ENCODE measurements at places on chromosomes 11 and 22.

DNA sequence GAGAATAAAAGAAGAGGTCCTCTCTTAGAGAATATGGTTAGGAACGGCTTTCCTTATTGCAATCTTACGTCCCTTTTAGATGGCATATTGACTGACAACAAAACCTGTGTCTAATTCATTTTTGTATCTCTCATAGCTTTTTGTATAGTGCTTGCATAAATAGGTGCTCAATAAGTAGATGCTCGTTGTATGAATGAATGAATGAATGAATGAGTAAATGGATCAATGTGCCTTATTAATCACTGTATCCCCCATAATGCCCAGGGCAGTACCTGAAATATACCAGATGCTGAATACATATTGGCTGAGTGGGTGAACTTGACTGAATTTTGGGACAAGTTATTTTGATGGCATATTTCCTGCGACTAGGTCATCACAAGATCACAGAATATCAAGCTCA, 97.9 kb downstream of the SERGEF start:
- no peak for DNase-seq

- DNase-seq: no peak
Measured at GRCh38 chr11:8638300-8638699, 44.2 kb downstream of the TRIM66 start.

- DNase-seq: no peak
Measured at GRCh38 chr11:78341841-78342240, 75.8 kb downstream of the GAB2 start.

DNA sequence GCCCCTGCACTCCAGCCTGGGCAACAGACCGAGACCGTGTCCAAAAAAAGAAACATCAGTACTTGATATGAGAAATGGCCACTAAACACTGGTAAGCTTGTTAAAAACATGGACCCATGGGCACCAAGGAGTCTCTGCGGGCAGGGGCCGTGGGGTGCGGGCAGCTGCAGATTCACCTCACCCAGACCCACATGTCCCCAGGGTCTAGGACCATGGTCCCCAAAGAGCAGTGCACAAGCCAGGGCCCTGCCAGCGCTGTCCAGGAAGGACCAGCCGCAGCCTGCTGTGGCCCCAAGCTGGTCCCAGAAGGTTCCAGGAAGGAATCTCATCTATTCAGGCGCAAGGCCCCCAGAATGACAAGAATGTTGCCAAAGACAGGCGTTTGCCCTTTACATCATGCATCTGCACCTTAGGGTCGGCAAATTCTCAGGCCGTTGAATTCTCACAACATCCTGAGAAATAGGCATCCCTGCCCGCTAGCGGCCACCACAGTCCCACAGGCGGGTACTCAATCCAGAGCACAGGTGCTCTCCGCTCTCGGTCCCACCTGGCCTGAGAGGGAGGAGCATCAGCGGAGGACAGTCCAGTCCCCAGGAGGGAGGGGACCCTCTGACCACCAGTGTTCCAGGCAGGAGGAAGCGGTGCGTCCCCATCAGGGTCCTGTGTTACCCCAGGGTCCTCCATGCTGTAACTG, 9.5 kb downstream of the YPEL1 start:
- DNase-seq: no peak

DNA sequence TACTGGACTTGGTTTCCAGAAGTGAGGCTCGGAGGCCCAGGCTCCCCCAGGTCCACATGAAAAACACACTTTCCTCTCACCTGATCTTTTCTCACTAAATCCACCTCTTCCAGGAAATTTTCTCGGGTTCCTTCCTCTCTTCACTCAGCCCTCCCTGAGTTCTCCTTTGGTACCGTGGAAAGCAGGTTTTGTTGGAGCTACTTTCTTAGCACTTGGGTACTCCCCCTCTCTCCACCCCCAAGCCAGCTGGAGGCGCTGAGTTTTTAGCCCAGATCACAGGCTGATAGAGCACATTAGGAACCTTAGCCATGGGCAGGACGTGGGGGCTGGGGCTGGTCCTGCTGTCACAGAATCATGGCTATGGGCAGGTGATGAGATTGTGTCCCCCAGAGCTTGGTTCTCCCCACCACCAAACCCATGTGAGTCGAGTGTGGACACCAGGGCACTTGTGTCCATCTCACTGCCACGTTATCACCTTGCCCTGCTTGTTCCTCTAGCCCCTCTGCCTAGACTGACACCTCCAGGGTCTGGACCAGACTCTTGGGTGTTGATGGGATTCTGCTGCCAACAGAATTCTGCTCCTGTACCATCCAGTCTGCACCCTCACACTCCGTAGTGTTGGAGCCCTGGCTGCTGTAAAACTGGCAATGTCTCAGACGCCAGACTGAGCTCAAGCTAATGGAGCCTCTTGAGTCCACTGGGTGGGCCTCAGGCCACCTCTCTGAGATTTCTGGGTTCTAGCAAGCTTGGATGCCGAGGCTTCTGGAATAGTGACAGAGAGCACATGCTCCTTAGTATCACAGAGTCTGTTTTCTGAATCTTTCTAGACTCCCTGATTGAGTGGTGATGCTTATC, 74.9 kb upstream of the NARS2 start:
- no peak for DNase-seq

DNA sequence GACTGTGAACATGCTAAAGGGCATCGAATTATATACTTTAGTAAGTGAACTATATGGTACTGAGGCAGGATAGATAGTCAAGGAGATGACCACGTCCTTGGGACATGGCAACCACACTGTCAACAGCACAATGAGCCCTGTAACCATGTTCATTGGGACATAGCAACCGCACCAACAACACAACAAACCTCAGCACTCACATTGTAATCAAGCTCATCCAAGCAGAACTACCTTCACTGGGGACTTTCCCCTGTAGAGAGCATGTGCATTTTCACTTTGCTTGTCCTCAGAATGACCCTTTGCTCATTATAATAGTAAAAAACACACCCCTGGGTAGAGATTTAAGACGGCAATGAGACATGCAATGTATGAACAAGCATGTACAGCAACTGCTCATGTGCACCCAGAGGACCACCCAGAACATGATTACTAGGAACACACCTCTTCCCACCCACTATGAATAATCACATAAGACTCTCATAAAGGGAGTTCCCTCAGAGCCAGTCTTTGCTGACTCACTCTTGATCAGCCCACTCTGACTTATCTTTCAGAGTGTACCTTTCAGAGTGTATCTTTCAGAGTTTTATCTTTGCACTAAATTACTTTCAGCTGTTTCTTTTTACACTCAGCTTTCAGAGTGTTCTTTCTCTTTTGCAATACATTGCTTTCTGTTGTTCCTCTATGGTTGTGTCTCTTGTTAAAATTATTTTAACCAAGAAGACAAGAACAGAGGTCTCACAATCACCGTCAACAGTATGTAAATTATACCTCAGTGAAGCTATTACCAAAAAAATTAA, 4.1 kb upstream of the PLAAT2 start:
- DNase-seq: no peak

GRCh38 chr11:767238-767637, 10.0 kb downstream of the GATD1 start:
- no peak for DNase-seq

- DNase-seq: no peak
Measured at GRCh38 chr11:128551611-128552335, 35.6 kb downstream of the ETS1 start.

DNA sequence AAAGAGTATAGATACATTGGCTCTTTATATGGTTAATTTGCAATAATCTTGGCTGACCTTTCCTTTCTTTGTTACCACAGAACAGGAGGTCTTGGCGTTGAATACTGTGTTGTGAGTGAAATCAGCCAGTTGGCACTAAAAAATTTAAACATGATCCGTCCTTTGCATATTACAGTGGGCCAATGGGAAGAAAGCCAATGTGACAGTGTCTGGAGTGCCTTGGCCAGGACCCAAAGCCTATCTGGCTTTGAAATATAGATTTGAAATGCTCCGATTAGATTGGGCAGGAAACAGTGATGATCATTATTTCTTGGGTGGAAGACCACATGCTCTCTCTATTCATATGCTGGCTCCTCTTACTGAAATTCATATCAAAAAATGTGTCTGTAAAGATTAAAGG, 339.6 kb upstream of the ANO3 start:
- DNase-seq: no peak

DNA sequence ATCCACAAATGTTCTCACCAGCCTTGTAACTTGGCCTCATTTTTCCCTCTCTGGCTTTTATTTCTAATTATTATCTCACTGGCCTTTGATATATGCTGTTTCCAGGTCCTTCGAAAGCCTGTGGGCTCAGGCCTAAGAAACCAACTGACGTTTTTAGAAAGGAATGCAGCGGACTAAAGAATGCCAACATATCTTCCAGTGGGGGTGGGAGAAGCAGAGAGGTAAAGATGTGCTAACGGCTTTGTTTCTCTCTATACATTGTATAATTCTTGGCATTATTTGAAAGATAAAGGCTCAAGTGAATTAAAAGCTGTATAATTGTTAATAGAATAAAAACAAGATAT, 28.2 kb downstream of the OR6Q1 start:
- no peak for DNase-seq

DNA sequence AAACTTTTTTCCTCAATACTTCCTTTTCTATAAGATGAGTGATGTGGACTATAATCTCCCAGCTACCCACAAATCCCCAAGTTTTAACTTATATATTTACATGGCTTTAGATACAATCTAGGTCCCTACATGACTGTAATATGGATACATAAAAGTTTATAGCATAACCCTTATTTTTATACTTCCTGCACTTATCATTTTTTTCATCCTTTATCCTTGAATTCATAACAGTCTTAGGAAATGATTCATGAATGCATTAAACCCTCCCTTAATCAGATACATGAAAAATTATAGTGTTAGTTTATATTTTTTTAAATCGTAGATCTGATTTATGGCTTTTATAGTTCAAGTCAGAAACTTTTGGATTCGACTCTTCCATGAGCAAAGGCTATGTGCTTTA, 195.8 kb downstream of the MAML2 start:
- no peak for DNase-seq

DNA sequence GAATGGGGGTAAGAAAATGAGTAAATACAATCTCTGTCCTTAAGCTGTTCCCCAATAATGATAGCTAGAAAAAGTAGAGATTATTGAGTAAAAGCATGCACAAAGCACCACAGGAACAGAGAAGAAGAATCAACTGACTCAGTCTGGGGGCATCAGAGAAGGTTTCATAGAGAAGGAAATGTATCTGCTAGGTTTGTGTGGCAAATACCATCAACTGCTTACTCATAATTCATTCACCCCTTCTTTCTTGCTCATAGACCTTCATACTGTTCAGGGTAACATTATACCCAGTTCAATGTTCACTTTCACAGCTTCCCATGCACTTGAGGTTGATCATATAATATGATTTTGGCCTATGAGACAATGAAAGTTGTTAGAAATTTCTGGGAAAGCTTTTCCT, 85.2 kb upstream of the SCUBE2 start:
- DNase-seq: no peak

DNA sequence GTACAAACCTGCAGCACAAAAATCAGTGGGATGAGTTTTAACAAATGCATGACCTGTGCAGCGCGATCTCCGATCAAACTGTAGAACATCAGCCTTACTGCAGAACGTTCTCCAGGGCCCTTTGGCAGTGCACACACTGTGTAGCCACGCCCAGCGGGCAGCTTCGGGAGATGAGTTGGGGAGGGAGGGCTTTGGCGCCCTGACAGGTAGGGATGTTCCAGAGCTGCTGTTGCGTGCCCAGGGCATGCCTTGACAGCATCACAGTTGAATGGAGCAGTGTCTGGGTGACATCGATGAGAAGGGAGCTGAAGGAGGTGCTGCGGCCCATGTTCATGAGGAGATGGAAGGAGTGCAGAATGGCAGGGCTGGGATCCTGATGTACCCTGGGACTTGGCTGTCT, 80.2 kb downstream of the TBC1D22A start:
- no peak for DNase-seq
